Caki2 (cell line): ENCODE measurements at places on chromosomes 16 and 17.

DNA sequence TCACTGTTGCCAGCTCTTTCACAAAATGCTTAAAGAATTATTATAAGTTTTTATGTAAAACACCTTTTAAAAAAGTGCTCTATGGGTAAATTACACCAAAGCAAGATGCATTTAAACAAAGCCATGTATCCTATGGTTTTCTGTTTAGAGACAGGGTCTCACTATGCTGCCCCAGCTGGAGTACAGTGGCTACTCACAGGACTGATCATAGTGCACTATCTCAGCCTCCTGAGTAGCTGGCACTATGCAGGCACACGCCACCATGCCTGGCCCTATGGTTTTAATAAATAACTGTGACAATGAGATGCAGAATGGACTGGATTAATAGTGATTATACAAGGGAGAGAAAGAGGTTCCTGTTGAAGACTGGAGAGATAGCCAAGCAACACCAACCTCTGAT lies 40.2 kb downstream of the SPOP start:
- DNase-seq, result no peak

DNA sequence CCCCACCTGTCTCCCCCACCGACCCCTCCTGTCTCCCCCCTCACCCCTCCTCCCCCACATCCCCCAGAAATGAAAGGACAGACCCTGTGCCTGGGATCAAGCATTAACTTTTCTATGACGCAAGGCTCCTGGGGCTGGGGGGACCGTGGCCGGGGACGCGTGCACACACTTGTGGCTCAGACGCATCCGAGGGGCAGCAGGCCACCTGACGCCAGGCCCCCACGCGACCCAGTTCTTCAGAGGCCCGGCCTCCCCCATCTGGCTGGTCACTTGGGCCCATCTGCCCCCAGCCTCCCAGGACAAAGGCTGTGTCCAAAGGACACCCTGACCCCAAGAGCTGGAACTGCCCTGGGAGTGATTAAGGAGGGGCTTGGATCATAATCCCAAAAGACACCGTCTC lies 14.0 kb upstream of the PVALEF start:
- DNase-seq, result no peak

DNA sequence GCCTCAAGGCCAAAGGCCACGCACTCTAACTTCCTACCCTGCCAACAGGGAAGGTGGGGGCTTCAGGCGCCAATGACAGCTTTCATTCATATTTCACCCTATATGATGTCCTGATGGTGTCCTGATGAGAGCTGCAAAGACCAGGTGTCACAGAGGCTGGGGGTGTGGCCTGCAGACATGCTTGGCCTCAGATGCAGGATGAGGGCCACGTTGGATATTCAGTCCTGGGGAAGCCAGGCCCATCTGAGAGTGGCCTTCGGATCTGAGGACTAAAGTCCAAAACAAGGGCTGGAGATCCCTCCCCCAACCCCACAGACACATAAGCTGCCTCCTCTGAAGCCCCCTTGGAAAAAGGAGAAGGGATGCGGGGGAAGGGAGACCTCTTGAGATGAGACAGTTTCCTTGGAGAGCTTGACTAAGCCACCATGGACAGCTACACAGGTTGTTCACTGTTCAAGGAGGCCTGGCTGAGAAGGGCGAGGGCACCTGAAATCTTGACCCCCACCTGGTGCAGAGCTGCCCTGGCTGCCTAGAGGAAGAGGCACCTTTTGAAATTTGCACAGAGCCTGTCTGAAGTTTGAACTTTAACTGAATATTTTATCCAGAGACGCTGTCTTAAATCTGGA lies 24.3 kb upstream of the GSG1L start:
- no peak for DNase-seq

DNA sequence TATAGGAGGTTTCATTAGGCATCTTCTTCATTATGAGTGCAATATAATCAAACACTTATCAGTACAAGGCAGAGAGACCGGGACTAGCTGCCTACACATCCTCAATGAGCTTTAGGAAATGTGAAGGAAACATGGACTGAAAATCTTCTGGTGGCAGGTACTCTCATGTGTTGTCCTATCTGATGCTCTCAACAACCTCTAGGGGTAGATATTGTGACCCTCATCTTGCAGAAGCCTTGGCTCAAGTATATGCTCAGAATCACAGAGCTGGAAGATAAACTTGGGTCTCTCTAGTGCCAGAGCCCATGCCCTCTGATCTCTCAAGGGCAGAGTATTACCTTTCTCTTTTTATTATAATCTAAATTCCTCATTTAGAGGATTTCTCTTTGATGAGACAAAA lies 181.6 kb upstream of the C17orf78 start:
- DNase-seq, result no peak

GRCh38 chr17:61343576-61343975 lies 56.1 kb upstream of the TBX2 start:
- DNase-seq, result no peak

DNA sequence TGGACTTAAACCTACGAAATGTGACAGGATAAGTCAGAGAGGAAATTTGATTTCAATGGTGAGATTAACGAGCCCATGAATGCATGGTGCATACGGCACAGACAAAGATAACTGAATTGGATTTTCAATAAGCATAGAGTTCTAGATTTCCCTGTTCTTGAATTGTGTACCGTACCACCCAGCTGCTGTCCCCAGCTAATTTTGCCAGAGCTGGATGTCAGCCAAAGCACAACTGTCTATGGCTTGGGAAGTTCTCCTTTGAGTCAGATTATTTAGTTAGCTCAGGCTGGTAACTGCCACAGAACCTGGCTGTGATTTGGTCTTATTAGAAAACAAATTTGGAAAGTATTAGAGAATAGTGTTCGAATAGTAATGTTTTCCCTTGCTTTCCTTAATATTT lies 143.1 kb downstream of the CDH13 start:
- no peak for DNase-seq

DNA sequence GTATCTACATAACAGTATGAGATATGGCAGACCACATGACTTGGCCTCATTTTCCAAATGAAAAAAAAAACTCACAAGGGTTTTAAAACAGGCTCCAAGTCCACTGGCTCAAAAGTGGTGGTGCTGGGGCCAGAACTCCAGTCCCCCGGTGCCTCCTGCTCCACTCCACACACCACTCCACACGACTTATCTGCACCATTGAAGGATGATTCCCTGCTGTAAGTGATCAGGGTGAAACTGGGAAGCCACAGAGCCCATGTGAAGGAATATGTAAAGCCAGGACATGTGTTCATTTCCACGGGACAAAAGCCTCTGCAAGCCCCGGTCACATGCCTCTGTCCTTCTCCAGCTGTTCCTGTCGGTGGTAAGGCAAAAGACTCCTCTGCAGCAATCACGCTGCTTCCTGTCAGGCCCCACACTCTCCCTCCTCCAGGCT lies 97.2 kb downstream of the ZNF18 start:
- DNase-seq, result no peak

- DNase-seq, result no peak
Measured at GRCh38 chr16:20942256-20942655, 41.7 kb downstream of the LYRM1 start.

DNA sequence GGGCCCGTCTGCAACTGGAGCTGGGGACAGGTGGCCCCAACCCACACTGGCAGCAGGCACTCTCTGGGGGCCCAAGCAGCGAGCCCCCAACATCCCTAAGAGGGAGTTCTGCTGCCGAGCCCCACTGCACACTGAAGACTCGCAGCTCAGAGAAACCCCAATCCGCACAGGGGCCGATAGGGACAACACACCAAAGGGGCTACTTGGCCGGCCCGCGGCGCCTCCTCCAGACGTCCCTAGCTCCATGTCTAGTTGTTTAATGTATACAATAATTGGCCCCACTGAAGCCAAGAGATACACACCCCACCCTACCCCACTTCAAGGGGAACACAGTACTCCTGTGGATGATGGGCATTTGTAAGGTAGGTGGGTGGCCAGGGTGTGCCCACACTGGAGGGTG lies 62.7 kb downstream of the ZNF423 start:
- DNase-seq, result no peak

DNA sequence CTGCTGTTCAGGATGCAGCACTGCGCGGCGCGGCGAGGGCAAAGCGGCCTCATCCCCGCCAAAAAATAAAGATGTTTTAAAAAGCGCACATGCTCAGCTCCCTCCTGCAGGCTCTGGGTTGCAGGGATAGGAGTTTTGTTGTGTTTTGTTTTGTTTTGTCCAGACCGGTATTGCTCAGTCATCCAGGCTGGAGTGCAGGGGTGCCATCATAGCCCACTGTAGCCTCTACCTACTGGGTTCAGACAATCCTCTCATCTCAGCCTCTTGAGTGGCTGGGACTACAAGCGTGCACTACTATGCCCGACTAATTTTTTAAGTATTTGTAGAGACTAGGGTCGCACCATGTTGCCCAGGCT lies 636 bp downstream of the WWOX start:
- no peak for DNase-seq

GRCh38 chr16:84227548-84227947 lies 12.3 kb downstream of the KCNG4 start:
- no peak for DNase-seq

GRCh38 chr16:2778630-2778958 lies 1.5 kb upstream of the ELOB start:
- no peak for DNase-seq

DNA sequence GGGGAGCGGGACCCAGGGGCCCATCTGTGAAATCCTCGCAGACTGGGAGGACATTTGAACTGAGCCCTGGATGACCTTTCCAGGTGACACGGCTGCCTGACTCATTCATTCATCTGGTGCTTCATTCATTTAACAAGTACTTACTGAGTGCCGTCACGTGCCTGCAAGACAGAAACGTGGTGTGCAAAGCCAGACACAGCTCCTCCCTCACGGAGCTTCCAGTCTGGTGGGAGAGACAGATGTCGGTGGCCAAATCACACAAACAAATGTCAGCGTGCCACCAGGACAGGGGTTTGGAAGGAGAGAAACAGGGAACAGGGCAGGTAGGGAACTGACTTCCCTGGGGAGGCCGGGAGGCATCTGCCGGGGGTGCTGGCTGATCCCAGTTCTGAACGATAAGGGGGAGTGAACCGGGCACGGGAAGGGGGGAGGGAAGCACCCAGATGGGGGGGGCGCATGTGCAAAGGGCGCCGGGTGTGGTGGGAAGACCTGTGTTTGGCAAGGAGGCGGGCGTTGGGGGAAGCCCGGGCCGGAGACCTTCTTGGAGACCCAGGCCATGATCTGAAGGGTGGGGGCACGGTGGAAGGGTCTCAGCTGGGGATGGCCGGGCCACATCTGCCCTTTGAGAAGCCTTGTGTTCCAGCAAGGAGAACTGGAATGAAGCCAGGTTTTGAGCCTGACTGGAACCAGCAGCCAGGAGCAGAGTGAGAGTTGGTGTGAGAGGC lies 93.6 kb upstream of the CIBAR2 start:
- DNase-seq, result no peak

GRCh38 chr17:81556175-81556691 lies 4.1 kb upstream of the FAAP100 start:
- DNase-seq, result peak; percentile 66

GRCh38 chr17:13460261-13461000 lies 141.3 kb downstream of the HS3ST3A1 start:
- DNase-seq, result no peak
